ENCODE measurements at places on chromosomes 4 and X.

GRCh38 chrX:81354954-81355353 is 153.1 kb downstream of the SH3BGRL start:
- no peak for DNase-seq

- no peak for DNase-seq
Observed at GRCh38 chr4:57249083-57249482, 138.9 kb upstream of the IGFBP7 start.

DNA sequence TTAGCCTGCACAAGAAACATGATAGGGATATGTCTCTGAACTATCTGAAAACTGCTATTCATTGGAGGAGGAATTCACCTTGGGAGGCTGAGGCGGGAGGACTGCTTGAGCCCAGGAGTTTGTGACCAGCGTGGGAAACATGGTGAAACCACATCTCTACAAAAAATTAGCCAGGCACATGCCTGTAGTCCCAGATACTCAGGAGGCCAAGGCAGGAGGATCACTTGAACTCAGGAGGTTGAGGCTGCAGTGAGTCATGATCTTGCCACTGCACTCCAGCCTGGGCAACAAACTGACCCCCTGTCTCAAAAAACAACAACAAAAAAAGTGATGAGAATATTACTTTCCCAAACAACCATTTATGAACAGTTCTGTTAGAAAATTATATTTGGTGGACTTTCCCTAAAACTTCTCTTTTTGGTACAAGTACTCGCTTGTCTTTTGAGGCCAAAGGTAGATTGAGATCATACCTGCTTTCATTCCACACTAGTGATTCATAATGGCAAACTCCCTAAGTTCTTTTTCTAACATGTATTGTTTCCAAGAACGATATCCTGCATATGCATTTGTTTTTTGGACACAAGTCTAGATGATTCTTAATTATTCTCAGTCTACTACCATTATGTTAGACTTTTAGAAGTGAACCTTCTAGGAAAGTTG is 33.4 kb downstream of the METTL14 start:
- no peak for DNase-seq

DNA sequence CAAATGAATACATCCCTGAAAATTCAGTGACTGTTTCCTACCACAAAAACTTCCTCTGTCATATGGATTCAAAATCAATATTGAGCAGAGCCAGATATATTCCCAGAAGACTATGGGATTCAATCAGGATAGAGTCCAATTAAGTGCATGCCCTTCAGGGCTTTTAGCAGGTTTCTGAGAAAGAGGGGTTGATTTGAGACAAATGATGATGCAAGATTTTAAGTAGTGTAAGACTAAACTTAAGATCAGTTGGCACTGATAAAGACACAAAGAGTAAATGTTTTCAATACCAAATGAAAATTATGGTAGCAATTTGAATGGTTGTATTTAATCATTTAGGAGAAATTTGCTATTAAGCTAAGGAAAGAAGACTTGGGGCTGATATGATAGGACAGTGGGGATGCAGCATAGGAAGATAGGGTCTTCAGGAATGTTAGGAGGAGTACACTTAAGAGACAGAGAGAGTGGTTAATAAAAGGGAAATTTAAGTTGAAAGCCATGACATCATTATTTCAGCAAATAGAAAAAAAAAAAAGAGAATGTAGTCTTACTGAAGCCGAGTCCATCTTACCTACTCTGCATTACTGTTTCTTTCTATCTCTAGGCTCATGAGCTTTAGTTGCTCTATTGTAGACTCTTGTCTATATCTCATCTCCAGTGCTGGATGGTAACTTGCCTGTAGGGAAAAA is 32.0 kb upstream of the XK start:
- DNase-seq, result no peak

DNA sequence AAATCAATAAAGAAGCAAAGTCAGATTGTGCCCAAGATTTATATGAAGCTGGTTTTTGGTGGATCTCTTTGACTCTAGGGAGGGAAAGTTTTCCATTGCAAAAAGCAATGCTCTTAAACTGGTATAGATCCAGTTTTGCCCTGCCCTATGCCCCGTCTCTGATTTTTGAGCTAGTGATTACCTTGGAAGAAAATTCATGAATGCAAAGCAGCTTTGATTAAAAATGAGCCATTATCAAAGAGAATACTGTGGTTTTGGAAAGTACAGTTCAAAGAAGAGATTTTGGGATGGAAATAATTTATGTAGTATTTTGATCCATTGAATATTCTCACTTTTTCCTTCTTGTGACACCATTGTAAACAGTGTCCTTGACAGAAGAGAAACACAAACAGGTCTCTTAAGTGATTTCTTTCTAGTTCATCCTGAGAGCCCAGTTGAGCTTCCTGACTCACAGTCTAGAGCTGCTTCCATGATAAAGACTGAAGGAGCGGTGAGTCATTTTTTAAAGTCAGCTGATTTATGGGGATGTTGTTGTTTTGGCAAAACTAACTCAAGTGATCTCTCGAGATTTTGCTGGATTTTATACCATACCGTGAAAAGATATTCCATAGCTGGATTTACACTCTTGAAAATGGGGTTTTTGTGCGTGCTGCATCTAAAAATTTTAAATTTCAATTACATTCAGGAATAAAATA is 76.7 kb downstream of the AFF1 start:
- DNase-seq, result peak; percentile 20

GRCh38 chrX:48714573-48714972 is 18.0 kb downstream of the SUV39H1 start:
- no peak for DNase-seq

GRCh38 chr4:48409203-48409602 is 67.9 kb downstream of the SLAIN2 start:
- DNase-seq, result no peak

GRCh38 chr4:126298271-126298670 is 983.5 kb downstream of the FAT4 start:
- DNase-seq, result no peak

DNA sequence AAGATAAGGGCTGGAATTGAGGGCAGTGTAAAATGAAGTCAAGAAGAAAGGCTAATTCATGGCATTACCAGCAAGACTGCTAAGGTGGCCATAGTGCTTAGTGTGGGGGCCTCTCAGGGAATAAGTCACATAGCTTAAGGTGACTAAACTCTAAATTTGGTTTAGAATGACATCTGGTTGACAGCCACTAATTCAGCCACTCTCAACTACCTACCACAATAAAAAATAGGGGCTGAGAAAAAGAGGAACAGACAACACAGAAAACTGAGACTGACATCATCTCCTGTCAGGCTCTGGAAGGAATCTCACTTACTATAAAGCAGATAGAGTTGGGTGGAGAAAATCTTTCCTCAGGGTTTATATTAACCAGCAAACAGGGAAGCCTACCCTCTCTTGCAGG is 96.9 kb downstream of the CHRDL1 start:
- DNase-seq, result no peak

DNA sequence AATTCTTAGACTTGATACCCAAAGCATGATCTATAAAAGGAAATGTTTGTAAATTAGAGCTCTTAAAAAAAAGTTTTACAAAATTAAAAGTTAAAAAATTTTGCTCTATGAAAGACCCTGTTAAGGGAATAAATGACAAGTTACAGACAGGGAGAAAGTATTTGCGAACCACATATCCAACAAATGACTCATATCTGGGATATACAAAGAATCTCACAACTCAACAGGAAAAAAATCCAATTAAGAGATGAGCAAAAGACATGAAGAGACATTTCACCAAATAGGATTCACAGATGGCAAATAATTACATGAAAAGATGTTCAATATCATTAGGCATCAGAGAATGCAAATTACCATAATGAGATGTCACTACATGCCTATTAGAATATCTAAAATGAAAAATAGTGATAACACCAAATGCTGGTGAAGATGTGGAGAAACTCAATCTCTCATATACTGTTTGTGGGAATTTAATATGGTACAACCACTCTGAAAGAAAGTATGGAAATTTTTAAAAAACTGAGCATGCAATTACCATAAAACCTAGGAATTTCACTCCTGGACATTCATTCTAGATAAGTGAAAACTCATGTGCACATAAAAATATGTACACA is 100.8 kb upstream of the EOLA2 start:
- no peak for DNase-seq

DNA sequence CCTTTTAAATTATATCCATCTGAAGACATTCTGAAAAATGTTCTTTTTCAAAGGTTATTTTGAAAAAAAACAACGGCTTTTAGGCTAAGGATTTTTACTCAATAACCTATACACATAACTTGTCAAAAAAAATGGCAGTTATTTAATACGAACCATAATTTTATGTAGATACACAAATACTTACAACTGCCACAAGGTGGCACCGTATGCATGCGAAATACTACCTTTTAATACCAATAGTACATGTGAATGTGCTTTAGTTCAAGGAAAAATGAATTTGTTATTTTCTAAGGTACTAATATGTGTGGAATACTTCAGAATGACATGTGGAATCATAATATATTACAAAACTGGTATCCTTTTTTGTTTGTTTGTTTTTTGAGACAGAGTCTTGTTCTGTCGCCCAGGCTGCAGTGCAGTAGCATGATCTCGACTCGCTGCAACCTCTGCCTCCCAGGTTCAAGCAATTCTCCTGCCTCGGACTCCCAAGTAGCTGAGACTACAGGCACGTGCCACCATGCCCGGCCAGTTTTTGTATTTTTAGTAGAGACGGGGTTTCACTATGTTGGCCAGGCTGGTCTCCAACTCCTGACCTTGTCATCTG is 4.6 kb upstream of the MAD2L1 start:
- peak; percentile 21 for DNase-seq

DNA sequence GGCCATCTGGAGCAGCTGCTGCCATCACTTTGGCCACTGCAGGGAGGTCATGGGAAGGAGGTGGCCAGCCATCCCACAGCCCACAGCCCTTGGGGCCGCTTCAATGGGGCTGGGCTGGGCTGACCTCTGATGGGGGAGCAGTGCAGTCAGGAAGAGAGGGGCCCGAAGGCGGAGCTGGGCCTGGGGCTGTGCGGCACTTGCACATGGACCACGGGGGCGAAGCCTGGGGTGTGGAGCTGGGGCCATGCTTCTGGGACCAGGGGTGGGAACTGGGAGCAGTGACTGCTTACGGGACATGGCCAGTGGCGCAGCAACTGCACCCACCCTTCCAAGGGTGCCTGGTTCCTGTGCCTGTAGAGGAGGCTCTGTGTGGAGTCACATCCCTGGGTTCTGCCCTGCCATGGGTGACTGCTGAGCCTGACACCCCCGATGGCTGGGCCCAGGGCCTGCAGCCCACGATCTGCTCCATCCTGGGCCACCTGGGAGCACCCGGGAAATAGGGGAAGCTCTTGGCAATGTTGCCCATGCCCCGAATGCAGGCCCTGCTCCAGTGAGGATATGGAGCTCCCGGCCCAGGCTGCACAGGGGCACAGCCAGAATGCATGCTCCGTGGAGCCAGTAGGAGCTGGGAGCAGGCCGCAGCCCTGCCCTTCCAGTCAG is 22.4 kb upstream of the SULT1B1 start:
- no peak for DNase-seq

DNA sequence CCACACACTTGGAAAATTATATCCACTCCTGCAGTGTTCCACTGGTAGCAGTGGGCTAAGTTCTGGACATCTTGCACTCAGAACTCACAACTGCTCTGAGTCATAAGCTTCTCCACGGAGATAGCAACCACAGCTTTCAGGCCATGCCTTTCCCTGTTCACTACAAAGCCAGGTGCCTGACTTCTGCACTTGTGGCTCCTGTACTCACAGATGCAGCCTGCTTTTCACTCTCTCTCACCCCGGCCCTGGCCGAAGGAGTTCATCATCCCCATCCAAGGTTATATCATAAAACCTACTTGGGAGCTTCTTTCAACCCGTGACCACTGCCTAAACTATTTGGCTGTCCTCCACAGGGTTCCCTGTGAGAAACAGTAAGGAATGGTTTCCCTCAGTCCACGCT is 999.4 kb downstream of the GLUD2 start:
- DNase-seq, result no peak

GRCh38 chr4:87506974-87507701 is 22.0 kb downstream of the SPARCL1 start:
- DNase-seq, result no peak

DNA sequence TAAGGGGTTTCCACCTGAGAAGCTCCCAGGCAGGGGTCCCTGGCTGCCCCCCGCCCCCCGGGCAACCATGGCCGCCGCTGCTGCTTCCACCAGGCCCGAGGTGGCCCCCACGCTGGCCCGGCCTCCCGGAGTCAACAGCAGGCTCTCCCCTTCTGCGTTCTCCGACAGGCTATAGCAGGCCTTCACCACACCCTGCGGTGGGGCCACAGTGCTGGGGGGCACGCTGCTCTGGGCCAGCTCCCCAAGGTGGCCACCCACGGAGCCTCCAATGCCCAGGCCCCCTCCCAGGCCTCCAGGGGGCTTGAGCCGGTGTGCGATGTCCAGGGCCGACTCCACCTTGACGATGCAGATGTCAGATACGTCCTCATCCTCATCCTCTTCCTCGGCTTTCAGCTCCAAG is 72.5 kb downstream of the UBE2K start:
- no peak for DNase-seq

DNA sequence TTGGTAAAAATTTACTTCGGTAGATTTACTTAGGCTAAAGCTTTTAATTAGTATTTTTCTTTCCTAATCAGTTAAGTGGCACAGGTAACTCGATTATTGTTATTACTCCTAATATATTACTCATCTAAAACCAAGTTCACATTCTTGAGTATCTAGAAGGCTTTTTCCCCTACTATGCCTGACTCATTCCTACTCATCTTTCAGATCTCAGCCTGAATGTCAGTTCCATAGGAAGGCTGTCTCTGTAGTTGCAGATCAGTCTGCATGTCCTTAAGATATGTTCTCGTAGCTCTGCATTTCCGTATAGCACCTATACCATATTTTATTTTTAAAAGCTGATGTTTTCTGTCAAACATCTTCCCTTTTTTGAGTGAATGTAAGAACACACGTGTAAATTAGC is 5.9 kb upstream of the FAM184B start:
- DNase-seq, result no peak

- DNase-seq, result no peak
Observed at GRCh38 chrX:43656005-43656494, at the start of gene MAOA. Gene MAOA (plus strand): TSS chrX:43656299. CDS start chrX:43656342, 43 bp downstream.

GRCh38 chr4:81457921-81458520 is 13.7 kb downstream of the RASGEF1B start:
- no peak for DNase-seq

DNA sequence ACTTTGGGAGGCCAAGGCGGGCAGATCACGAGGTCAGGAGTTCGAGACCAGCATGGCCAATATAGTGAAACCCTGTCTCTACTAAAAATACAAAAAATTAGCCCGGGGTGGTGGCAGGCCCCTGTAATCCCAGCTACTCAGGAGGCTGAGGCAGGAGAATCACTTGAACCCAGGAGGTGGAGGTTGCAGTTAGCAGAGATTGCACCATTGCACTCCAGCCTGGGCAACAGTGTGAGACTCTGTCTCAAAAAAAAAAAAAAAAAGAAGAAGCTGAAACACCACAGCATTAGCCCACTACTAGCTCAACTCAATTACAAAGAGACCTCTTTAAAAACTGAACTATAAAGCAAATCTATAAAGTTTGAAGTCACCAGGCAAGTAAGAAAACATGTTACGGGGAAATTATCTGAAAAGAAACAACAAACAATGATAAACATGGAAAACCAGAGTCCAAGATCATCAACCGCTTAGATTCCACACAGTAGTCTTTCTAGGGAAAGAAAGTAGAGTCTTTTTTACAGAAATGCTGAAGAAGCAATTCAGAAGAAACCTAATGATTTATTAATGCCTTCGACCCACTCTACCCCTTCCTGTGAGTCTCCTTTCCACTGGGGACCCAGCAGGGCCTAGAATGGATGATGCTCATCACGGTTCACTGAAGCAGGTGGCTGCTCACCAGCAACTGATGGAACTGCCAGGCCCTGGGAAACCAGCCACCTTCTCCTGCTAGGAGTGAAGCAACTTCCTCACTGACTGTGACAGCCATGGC is 6.6 kb downstream of the SAT1 start:
- DNase-seq, result no peak

Measured in DMS79 treated with DMSO at 0.1 percent for 48 hours (cell line).